Activated naive CD4-positive, alpha-beta T cell treated with anti-CD3 and anti-CD28 coated beads, Interleukin-2, amount 10 ng/mL, durations not matched to agents 7 days and 5 days (primary cell): ENCODE measurements at places on chromosomes 16 and 17.

GRCh38 chr17:72111336-72111923 is 9.4 kb upstream of the SOX9 start:
- DNase-seq = no peak
- peaks cover 28% of the 10 kb centered on the region for H3K27me3 ChIP-seq
- H3K27ac ChIP-seq = no peak overlapping the region
- no peaks in the 10 kb centered on the region for H3K4me1 ChIP-seq
- H3K4me3 ChIP-seq = no peak overlapping the region

- peaks cover 4% of the 10 kb centered on the region for H3K27me3 ChIP-seq
- no peak overlapping the region for H3K4me3 ChIP-seq
- peaks cover 7% of the 10 kb centered on the region for H3K36me3 ChIP-seq
Observed at GRCh38 chr17:1498233-1498632, 5.7 kb upstream of the MYO1C start.

DNA sequence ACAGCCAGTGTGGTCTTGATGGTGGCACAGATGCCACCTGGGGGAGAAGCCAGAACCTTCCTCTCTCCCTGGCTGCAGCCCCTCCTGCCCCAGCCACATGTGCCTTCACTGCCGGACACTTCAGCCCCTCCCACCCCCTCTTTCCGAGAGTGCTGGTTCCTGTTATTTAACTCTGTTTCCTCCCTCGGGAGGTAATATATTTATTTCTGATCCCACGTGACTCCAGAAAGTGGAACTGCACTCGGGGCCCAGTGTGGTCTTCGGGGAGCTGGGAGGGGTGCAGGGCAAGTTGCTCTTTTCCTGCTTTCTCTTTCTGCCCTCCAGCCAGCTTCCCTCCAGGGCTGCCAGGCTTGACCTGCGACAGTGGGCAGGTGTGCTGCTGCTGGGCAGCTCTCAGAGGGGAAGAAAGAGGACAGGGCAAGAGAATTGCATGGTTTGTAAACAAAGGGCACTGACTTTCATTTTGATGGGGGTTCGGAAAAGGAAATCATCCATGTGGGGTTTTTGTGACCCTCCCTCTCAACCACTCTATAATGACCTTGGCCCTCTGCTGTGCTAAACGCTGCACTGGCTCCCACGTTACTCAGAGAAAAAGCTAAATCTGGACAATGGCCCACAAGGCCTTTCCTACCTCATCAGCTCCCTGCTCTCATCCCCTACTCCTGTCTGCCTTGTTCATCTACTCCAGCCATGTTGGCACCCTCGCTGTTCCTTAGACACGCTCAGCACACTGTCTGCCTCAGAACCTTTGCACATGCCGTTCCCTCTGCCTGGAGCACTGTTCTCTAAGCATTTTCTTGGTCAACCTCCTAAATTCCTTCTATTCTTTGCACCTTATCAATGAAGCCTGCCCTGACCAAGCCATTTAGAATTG is 8.2 kb upstream of the CIITA start:
- DNase-seq = peak; percentile 32
- peaks cover 60% of the 10 kb centered on the region for H3K4me1 ChIP-seq
- no peaks in the 10 kb centered on the region for H3K36me3 ChIP-seq
- peak overlapping the region; percentile 83 for H3K27ac ChIP-seq
- H3K27me3 ChIP-seq = peaks cover 38% of the 10 kb centered on the region

GRCh38 chr17:78734793-78735641 is 47.1 kb downstream of the CYTH1 start:
- peaks cover 86% of the 10 kb centered on the region for H3K4me1 ChIP-seq
- H3K27ac ChIP-seq = peak overlapping the region; percentile 94
- peaks cover 40% of the 10 kb centered on the region for H3K36me3 ChIP-seq

DNA sequence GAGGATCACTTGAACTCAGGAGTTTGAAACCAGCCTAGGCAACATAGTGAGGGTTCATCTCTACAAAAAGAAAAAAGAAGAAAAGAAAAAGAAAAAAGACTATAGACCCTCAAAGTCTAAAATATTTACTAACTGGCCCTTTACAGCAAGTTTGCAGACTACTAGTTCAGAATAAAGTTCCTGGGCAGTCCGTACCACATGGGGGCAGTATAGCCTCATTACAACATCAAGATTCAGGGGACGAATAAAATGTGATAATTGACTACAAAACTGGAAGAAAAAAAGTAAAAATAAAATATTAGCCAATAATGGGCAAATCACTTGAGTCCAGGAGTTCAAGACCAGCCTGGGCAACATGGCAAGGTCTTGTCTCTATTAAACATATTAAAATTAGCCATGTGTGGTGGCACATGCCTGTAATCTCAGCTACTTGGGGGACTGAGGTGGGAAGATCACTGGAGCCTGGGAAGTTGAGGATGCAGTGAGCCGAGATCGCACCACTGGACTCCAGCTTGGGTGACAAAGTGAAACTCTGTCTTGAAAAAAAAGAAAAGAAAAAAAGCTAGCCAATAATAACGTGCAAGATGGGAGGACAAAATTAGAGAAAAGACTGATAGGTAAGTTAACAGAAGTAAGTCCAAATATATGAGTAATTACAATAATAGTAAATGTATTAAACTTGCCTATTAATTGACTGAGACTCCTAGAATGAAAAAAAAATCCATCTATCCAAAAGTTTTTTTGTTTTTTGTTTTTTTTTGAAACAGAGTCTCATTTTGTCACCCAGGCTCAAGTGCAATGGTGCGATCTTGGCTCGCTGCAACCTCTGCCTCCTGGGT is 129.4 kb upstream of the SEC14L1 start:
- peaks cover 53% of the 10 kb centered on the region for H3K27me3 ChIP-seq
- no peak overlapping the region for H3K4me3 ChIP-seq
- H3K36me3 ChIP-seq = peaks cover 4% of the 10 kb centered on the region
- peak; percentile 72 for DNase-seq
- no peak overlapping the region for H3K27ac ChIP-seq
- no peaks in the 10 kb centered on the region for H3K4me1 ChIP-seq

GRCh38 chr16:56643080-56643778 is 4.8 kb downstream of the MT1A start:
- no peaks in the 10 kb centered on the region for H3K36me3 ChIP-seq
- H3K4me1 ChIP-seq = peaks cover 28% of the 10 kb centered on the region
- H3K27me3 ChIP-seq = peaks cover 91% of the 10 kb centered on the region
- peak overlapping the region; percentile 64 for H3K4me3 ChIP-seq
- no peak overlapping the region for H3K27ac ChIP-seq
- DNase-seq = peak; percentile 88

DNA sequence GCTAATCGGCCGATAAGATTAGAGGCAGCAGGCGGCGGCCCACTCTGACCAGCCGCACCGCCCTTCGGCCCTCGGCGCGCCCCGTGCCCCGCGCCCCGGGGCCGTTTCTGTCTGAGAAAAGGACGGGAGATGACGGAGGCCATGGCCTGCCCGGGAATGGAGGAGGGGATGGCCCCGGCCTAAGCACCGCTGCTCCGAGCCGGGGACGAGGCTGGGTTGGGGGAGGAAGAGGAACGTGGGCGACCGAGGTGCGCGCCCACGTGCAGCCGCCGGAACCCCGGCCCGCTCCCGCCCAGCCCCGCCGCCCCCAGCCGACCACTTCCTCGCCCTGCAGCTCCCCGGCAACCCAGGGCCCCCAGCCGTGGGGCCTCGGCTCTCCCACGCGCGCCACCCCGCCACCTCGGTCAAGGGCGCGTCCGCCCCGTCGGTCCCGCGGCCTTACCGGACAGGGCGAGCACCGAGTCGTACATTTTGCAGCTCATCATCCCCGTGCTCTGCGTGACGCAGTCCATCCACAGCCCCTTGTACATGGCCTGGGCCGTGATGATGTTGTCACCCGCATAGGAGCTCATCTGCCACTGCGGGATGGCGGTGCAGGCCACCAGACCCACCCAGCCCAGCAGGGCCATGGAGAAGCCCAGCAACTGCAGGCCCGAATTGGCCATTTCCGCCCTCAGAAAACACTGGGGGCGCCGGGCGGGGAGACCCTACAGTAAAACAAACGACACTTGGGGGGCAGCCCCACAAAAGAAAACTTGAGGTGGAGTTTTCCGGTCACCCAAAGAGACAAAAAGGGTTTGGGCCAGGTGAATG is 693 bp downstream of the CLDN7 start:
- peaks cover 31% of the 10 kb centered on the region for H3K4me1 ChIP-seq
- DNase-seq = peak; percentile 39
- peaks cover 62% of the 10 kb centered on the region for H3K27me3 ChIP-seq
- peak overlapping the region; percentile 57 for H3K4me3 ChIP-seq
- H3K36me3 ChIP-seq = peaks cover 7% of the 10 kb centered on the region

DNA sequence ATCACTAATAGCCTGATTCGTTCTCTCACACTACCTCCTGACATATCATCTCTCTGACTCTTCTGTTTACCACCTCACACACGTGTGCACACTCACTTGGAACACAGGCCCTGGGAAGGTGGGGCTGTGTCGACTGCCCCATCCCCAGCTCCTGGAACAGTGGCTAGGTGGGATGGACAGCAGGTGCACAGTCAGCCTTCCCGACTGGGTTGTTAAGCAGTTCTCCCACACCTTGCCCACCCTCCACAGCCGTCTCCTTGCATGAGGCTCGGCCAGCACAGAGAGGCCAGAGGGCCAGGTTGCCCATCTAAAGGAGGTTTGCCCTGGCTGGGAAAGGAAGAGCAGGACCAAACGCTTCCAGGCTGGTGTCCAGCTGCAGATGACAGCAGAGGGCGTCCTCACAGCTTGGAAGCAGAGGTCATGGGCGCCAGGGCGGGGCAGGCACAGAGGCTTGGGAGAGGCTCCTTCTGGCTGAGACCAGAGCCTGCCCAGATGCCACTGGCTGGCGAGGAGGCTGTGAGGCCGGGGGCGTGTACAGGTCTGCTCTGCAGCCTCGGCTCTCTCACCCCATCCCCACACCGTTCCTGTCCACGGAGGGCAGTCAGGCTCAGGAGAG is 92.8 kb downstream of the AMFR start:
- peak overlapping the region; percentile 64 for H3K27ac ChIP-seq
- no peaks in the 10 kb centered on the region for H3K4me1 ChIP-seq
- no peaks in the 10 kb centered on the region for H3K36me3 ChIP-seq
